Cortex of kidney (tissue), 1 donor: ENCODE measurements at places on chromosomes 4 and X.

DNA sequence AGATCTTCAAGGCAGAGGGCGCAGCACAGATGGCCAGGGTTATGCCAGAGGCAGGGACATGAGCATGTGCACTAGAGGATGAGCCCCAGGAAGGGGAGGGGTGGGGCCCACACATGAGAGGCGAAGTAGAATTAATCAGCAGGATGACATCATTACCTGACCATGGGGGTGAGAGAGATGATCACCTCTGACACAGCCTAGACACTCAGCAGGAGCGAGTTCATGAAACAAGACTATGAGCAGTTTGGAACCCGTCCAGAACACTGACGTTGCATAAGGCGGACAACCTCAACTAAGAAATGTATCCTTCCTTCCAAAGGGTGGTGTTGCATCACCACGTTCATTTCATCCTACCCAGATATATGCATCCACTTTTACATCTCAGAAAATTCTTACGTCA, 446.7 kb upstream of the TENM3 start:
- DNase-seq, result no peak

DNA sequence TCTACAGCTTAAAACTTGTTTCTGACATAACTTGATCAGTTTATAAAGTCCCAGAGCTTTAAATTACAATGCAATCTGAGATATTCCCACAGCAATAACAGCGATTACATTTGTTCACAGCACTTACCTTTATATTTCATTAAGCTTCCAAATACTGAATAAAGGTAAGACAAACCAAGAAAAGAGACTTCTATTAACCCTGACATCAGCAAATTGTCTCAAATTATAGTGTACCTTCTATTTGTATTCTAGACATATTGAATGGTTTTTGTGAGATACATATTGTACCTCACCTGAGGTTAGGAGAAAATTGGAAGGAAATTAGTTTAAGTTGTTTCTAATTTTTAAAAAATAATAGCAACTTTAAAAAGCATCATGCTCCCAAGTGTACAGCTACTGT, 111.9 kb downstream of the HDAC8 start:
- DNase-seq, result no peak

GRCh38 chr4:104905546-104905945, 241.1 kb upstream of the TET2 start:
- no peak for DNase-seq

DNA sequence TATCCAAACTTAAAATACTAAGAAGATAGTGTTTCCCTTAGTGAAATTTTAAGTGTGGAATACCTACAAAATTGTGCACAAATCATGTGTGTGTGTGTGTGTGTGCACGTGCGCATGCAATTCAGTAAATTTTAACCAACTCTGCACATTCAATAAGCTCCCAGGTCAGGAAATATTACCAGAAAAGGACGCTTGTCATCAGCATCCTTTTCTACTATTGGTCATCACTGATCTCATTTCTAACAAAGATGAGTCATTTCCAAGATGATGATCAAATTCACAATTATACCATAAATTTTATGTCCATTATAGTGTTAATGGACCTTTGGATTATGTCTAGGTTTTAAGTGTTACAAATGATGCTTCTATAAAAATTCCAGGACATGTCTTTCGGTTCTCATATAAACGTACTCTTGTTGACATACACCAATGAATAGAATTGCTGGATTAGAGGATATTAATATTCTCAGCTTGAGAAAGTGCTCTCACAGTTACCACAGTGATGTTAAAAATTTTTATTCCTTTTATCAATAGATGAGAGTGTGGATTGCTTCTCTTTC, 560.9 kb upstream of the AGA start:
- no peak for DNase-seq

GRCh38 chr4:62275470-62275869, 1075.3 kb downstream of the ADGRL3 start:
- no peak for DNase-seq

DNA sequence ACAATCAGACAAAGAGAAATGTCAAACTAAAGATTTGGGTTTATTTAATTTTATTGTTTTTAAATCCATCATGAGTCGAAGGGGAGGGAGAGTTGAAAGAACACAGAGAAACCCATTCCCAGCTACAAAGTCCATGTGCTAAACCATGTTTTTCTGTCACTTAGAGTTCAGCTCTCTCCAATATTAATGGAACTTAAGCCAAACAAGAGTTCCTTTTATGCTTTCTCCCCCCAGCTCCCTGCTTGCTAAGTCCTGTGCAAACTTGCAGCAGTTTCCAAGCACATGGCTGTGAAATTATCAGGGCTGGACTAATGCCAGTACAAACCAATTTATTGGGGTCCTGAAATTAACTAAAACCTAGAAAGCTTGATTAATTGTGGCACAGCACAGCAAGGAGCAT, 9.7 kb upstream of the CHRDL1 start:
- no peak for DNase-seq

- DNase-seq, result no peak
Measured at GRCh38 chr4:185738820-185739219, 73.2 kb downstream of the SORBS2 start.

GRCh38 chr4:47213539-47213938, 182.2 kb downstream of the GABRB1 start:
- DNase-seq, result no peak
